Activated gamma-delta T cell treated with Interleukin-2 at 50 U/mL for 16 hours (primary cell): ENCODE measurements at places on chromosomes 2 and 18.

- DNase-seq: no peak
Measured at GRCh38 chr2:88632569-88632968, 5.3 kb upstream of the EIF2AK3 start.

DNA sequence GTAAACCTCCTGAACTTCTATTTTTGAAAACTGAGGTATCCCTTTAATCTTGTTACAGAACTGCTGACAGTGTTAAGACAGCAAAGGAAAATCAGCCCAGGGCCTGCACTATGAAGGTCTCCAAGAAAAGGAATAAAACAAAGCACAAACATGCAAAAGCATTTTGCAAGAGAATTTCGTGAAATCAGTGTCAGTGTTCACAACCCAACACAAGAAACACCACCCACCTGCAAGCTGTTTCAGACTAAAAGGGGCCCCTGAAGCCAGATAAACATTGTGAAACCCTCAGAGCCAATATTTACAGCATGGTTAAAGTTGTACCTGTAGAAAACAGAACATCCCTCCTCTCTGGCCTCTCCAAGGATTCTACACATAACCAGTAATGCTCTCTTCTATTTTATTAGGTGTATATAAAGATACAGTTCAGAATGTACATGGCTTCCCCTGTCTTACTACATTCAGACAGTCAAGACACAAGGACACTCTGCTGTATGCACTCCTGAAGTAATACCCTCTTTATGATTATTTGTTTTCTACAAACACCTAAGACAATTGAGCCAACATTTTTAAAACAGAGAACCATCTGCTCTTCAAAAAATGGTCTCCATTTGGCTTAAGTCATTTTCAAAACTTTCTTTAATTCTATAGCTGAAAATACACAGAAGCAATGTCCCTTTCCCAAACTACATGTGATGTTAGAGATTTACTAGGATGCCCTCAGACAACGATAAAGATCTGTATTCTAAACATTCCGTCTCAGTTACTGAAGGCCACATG lies 149.5 kb upstream of the ZFP36L2 start:
- no peak for DNase-seq

DNA sequence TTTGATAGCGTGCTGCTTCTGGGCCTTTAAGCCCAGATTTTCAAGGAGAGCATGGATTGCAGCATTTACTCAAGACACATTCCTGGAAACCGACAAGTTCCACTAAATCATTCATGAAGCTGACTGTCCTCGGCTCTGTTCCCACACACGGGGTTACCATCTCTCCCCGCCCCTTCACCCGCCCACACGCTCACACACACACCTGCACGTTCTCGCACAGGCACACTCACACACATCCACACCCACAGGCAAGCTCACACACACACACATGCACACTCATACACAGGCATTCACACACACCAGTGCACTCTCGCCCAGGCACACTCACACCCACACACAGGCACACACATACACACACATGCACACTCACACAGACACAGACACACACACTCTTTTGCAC lies 150.0 kb upstream of the AGAP1 start:
- no peak for DNase-seq

- DNase-seq: no peak
Measured at GRCh38 chr2:25479761-25480160, 138.0 kb upstream of the DNMT3A start.
